Activated T-helper 1 cell treated with Interleukin-2 at 50 U/mL for 16 hours (primary cell): ENCODE measurements at places on chromosomes 16 and 17.

GRCh38 chr17:60641126-60641525 lies 36.5 kb upstream of the BCAS3 start:
- DNase-seq, result no peak

GRCh38 chr17:45162025-45162687 lies 481 bp downstream of the HEXIM2 start:
- DNase-seq, result no peak

DNA sequence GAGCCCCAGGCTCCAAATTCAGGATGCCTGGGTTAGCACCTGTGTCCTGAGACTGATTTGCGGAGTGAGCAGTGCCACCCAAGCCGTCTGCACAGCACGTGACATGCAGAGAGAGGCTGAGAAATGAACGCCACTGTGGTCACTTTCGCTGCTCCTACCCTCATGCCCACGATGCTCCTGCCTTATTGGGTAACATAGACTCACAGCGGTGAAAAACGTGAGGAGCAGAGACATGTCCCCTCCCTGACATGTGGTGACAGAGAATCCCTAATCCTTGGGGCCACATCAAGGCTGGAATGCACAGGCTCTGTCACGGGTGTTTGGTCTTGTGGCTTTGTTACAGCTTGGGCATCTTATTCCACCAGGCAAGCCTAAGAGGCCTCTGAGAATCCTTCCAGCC lies 52.1 kb upstream of the CACNG5 start:
- no peak for DNase-seq

- DNase-seq, result peak; percentile 66
These were observed 718 bp downstream of the ATP2A3 start for GRCh38 chr17:3963237-3964201.

GRCh38 chr16:74698222-74698621 lies 2.4 kb downstream of the MLKL start:
- no peak for DNase-seq

DNA sequence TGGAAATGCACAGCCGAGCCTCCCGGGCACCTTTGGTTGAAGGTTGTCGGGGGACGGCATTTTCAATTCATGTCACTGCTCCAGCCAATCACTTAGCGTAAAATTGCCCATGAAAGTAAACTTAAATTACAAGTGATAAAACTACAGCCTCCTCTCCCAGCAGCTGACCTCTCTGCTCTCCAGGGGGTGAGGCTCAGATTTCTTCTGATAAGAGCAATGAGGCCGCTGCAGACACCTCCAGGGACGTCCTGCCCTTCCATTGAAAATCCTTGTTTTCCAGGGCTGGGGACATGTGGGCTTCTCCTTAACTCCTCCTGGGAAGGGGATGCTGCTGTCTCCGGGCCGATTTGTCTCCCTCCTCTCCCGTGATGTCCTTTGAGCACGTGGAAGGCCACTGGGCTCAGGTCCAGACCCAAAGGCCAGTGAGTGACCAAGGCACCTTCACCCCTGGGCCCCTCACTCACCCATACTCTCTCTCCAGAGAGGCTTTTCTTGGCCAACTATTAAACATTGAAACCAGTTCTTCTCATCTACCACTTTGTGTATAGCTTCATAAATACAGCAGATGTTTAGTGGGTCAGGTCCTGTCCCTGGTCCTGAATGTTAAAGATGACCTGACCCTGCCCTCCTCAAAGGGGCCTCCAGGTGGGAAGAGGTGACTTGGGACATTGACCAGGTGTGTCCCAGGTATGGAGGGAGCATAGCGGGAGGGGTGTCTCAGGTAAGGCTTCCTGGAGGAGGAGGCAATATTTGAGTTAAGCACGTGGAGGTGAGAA lies 52.3 kb downstream of the MGAT5B start:
- DNase-seq, result no peak

DNA sequence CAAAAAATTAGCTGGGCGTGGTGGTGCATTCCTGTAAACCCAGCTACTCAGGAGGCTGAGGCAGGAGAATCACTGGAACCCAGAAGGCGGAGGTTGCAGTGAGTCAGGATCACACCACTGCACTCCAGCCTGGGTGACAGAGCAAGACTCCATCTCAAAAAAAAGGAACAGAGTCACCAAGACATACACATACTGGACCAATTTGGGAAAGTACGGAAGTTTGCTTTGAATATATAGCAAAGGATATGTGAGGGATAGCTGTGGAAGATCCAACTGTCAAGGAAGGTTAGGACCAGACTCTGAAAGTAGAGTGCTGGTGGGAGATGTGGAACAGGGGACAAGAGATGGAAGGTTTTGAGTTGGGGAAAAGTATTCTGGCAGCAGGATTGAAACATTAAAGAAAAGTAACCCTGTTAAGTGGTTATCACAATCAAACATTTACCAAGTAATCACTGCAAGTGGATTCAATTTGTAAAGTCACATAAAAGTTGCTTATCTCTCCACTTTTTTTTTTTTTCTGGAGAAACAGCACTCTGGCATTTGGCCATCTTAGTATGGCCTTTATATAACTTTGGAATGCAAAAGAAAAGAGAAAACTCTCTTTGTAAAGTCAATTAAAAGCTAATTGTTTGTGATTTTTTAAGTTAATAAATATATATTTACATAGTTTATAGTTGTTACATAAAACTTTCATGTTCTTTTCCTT lies 259.4 kb upstream of the TBX2 start:
- DNase-seq, result no peak

DNA sequence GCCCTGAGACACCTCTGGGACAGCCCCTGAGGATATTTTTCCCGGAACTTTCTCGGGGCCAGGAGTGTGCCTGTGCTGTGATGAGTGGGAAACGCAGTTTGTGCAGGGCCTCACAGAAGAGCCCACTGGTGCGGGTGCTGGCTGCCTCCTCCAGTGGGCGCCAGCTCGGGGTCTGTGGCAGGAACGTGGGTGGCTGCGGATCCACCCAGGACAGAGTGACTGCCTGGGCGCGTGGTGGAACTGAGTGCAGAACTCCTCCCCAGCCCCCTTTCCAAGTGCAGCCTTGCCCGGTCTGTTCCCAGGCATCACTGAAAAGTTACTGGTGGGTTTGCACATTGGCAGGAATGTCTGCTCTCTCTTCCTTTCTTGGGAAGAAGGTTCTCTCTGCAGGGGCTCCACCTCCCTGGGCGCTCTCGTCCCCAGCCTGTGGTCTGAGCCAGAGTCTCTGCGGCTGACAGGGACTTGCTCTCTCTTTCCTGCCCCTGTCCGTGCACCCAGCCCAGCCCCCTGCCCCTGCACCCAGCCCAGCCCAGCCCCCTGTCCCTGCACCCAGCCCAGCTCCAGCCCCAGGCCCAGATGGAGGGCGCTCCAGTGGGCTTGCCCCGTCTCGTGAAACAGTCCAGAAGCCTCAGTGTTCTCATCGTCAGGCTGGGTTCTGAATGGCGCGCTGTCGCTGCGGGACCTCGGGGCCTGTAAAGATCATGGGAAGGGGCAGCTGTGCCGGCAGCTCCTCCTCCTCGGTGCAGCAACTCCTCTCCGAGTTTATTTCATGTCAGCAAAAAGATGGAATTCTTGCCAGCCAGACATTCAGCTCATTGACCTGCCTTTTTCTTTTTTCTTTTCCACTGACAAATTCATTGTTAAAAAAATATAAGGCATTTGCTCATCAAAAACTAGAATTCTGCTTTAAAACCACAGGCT lies 117.5 kb downstream of the BANP start:
- DNase-seq, result no peak

GRCh38 chr17:31549121-31549524 lies 157.6 kb downstream of the RAB11FIP4 start:
- DNase-seq, result no peak

DNA sequence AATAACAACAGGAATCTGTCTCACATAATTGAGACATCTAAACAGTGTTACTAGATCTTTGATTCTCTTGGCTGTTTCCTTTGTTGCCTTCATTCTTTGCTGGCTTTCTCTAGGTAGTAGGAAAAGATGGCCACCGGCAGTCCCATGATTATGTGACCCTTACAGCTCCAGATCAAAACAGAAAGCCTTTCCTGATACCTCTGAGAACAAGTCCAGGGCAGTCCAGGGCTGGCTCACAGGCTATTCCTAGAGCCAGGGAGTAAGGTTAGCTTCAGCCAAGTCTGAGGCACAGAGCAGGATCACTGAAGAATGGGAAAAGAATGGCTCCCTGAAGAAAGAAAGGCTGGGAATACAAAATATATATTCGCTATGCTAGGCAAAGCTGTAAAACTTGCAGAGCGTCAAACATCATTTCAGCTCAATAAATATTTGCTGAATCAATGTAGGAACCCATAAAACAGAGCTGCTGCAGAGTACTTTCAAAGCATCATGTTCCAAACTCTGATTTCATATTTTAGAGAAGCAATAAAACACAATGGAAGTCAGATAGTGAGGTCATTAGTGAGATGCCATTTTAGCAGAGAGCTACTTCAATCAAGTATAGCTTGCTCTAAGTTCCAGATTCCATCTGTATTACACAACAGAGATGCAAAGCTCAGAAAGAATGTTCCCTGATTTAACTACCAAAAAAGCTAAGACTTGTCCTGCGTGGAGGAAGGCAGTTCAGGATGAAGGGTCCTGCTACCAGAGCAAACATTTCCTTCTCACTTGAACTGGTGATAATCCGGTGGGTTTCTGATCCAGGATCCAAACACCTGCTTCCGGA lies 23.4 kb downstream of the ADAT1 start:
- no peak for DNase-seq

GRCh38 chr17:77769215-77769614 lies 189.3 kb upstream of the TNRC6C start:
- no peak for DNase-seq

DNA sequence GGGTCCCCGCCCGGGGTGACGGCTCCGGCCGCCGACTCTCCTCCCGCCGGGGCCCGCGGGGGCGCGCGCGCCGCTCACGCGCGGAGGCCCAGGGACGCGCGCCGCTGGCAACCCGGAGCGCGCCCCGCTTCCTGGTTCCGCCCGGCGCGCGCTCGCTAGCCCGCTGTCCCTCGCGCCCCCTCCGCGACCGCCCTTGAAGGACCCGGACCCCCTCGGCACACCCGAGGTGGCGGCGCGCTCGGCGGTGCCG lies at the start of gene STAT5B:
Gene STAT5B, minus strand, starts transcription at position 33 of the 250 bp plus-strand sequence. CDS start 44,264 bp downstream, outside the sequence.
- DNase-seq, result peak; percentile 60

DNA sequence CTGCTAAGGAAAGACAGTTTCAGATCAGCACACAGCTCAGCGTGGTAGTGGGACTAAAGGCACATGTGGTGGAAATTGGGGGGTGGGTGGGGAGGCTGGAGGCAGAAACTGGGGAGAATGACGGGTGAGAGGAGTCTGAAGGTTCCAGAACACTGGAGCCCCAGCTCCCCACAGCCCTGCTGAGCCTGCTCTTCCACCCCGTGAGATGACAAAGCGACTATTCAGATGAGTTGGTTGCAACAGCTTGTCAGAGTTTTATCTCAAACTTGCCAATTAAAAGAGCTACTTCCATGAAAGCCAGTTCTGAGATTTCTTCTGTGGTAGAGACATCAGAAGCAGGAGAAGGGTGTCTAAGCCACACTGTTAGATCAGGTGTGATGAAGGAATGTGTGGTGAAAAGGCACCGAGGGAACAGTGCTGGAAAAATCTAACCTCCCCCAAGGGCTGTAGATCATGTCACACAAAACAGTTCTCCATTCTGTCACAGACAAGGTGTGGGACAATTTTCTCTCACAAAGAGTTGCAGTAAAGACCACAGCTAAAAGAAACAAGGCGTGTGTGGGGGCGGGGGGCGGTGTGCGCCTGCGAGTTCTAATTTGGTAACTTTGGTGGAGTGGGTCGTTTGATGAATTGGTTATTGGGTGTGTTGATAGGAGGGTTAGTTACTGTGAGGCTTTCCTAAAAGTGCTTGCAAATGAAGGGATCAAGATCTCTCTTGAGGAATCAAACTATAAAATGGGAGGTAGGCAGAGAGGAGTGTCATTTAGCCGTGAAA lies 39.0 kb downstream of the CCDC182 start:
- no peak for DNase-seq

DNA sequence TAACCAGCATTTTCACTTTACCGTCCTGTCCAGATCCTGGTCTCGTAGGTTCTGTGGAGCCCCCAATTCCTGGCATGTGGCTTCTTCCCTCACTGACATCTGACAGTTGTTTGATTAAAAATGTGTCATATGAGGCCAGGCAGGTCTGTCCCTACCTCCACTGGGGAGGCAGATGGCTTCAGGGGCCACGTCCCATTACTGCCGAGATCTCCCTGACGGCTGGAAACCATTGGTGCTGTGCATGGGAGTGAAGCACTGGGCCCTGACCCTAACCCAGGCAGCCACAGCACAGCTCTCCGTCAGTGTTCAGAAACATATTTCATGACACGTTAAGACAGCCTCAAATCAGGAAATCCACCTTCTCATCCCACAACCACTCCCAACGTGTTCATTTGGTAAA lies 77.5 kb downstream of the GNAO1 start:
- no peak for DNase-seq

DNA sequence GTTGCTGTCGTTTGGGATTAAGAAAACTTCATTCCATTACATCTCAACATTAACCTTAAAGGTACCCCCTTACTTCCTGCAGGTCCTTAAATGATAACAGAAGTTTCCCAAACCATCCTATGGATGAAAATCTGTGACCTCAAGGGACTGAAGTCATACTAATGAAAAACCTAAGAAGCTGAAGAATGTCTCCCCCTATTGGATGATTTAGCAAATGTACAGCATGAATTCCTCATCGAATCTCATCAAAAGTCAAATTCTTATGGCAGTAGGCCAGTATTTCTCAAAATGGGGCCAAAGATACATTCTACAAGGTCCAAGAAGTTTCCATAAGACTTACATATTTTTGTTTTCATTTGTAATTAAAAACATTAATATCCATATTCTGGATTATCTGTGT lies 13.5 kb downstream of the SCO1 start:
- DNase-seq, result no peak

DNA sequence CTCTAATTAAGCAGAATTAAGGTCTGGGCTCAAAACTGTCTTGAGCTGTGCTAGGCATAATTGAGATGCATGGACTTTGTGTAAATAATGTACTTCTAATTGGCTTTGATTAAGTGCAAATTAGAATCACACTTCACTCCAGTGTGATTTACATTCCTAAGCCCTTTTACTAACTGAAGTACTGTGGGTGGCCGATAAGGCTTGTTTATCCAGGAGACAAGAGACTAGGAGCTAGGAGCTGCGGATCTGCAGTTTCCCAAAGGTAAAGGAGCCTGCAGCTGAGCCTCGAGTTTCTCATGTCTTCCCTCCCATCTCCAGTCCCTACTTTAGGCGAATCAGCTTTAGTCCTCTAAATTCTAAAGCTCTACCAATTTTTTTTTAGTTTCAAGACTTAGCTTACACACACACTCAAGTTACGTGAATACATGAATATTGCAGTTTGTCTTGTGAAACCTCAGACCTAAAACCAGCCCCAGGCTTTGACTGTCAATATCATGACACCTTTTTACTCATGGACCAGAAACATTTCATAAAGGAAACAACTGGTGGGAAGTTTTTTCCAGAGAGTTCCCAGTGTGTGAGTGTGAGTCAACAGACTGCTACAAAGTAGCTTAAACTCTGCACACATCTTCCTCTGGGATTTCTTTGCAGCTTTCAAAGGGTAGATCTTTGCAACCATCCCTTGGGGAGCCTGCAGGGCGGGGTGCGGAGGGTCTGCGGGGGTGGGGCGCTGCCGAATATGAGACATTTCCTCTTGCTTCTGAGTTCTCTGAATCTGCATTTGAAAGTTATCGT lies 113.9 kb upstream of the TBX2 start:
- DNase-seq, result no peak

- no peak for DNase-seq
These were observed 43.7 kb upstream of the GOSR1 start for GRCh38 chr17:30433514-30433913.

GRCh38 chr17:79838522-79839274 lies 542 bp downstream of the CBX4 start:
- peak; percentile 34 for DNase-seq

- DNase-seq, result no peak
These were observed 2.7 kb downstream of the MPRIP start for GRCh38 chr17:17044846-17045561.
